Umbilical cord (tissue), 2 donors: ENCODE measurements at places on chromosomes 5 and 9.

DNA sequence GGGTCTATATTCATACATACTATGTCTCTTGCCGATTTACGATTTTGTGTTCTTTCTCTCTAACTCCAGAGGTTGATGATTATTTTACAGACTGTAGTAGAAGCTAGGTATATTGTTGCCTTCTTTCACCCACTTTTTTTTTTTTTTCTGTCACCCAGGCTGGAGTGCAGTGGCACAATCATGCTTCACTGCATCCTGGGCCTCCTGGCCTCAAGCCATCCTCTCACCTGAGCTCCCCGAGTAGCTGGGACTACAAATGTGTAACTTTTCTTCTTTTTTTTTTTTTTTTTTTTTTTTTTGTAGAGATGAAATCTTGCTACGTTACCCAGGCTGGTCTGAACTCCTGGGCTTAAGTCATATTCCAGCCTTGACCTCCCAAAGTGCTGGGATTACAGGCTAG lies 96.2 kb downstream of the CHSY3 start:
- DNase-seq: no peak

DNA sequence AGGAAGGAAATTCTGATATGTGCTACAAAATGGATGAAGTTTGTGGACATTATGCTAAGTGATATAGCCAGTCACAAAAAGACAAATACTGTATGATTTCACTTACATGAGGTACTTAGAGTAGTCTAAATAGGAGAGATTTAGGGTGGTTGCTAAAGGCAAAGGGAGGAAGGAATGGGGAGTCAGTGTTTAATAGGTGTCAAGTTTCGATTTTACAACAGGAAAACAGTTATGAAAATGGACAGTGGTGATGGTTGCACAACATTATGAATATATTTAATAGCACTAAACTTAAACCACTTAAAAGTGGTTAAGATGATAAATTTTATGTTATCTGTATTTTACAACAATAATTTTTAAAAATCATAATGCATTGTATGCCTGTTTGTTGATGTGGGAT lies 40.4 kb upstream of the ECM2 start:
- no peak for DNase-seq

GRCh38 chr5:58410441-58410840 lies 49.4 kb downstream of the PLK2 start:
- peak; percentile 81 for DNase-seq

GRCh38 chr9:36050476-36050875 lies 13.8 kb downstream of the RECK start:
- no peak for DNase-seq
